ENCODE measurements at places on chromosomes 4 and X.

DNA sequence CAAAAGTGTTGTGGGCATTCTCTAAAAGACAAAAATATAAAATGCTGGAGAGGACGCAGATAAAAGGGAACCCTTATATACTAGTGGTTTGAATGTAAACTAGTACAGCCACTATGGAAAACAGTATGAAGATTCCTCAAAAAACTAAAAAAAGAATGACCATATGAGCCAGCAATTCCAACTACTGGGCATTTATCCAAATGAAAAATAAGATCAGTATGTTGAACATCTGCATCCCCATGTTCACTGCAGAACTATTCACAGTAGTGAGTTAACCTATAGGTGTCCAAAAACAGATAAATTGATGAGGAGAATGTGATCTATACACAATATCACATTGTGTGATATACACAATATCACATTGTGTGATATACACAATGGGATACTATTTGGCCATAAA, 1615.3 kb downstream of the PCDH18 start:
- no peak for DNase-seq

DNA sequence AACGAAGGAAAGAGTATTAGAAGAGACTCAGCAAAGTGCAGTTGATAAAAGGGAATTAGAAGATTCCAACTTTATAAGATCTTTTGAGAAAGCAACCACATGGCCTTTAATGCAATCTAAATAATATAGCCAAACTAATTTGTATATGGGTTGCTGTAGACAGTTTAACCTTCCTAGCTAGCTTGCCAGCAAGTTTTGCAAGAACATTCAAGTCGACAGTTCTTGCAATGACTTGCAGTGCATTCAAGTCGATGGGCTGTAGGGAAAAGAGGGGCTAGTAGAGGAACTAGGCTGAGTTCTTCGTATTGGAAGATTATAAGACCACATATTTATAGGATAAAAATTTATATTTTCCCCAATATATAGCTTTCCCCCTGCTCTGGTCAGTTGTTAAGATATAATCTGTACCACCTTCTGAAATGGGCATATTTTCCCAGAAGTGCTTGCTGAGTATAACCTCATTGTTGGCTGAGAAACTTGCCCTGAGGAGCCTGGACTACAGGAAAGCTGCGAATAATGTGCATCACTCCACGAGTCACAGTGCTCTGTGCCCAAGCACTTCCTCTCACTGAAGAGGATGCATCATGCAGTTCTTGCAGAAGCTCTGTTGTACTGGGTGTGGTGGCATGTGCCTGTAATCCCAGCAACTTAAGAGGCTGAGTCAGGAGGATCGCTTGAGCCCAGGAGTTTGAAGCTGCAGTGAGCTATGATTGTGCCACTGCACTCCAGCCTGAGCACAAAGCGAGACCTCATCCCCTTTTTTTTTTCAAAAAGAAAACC, 56.7 kb downstream of the DOCK11 start:
- no peak for DNase-seq

DNA sequence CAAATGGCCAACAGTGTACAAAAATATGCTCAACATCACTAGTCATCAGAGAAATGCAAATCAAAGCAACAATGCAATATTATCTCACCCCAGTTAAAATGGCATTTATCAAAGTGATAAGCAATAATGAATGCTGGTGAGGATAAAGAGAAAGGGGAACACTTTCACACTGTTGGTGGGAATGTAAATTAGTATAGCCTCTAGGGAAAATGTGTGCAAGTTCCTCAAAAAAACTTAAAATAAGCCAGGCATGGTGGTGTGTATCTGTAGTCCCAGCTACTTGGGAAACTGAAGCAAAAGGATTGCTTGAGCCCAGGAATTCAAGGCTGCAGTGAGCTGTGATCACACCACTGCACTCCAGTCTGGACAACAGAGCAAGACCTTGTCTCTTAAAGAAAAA, 572.1 kb downstream of the NLGN4X start:
- DNase-seq = no peak

GRCh38 chr4:138592796-138593195, 350.6 kb upstream of the SLC7A11 start:
- no peak for DNase-seq

DNA sequence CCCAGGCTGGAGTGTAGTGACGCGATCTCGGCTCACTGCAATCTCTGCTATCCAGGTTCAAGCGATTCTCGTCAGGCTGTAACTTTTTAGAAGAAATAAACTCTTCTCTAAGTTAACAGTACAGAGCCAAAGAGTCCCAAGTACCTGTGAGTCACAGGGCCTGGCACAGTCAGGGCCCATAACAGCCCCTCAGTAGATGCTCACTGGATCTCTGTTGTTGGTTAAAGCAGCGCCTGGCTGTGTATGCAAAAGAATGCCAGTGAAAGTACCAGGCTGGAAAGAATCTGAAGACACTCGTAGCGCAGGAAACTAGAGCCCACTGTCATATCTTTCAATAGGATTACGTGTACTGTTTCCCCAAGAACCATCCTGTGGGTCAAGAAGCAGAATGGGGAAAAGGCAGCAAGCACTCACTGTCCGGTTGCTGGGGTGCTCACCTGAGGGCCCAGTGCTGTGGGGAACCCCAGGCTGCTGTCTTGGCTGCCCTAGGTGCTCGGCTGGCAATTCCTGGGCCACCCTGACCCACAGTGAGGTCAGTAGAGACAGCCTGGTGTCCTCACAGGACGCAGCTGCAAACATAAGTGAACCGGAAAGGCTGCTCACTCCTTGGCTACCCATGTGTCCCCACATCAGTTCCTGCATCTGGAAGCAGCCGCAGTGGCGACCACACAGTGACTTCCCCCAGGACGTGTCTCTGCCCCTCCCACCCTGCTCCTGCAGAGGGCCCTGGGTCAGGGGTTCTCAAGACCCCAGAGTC, 3.1 kb upstream of the SLBP start:
- no peak for DNase-seq

DNA sequence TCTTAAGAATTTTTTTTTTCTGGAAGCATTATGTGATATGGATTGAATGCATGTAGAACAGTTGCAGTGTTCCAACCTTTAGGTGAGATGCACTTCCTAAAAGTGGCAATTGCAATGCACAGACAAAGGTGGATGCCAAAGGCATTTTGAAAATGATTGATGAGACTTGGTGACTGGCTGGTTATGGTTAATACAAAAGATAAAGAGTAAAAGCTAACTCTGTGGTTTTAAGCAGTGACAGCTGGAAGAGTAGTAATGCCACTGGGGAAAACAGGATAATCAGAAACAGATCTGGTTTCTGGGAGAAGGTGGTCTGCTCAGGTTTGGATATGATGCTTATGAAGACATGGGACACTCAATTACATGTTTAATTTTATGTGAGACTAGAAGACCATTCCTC, 345.6 kb downstream of the RPA4 start:
- DNase-seq = no peak

GRCh38 chrX:288561-288991, 7.4 kb downstream of the PLCXD1 start:
- DNase-seq = no peak

DNA sequence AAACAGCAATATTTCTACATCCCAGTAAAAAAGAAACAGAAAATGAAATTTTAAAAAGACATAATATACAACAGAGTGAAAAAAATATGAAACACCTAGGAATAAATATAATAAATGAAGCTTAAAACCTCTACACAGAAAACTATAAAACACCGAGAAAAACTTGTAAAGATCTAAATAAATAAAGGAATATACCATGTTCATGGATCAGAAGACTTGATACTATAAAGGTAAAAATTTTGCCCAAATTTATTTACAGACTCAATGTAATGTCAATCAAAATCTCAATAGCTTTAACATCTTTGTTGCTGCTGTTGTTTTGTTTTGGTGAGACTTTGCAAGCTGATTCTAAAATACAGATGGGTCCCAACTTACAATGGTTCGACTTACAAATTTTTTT, 5.7 kb downstream of the TBC1D9 start:
- no peak for DNase-seq

GRCh38 chrX:100654261-100654660, 10.3 kb downstream of the SRPX2 start:
- DNase-seq = no peak

DNA sequence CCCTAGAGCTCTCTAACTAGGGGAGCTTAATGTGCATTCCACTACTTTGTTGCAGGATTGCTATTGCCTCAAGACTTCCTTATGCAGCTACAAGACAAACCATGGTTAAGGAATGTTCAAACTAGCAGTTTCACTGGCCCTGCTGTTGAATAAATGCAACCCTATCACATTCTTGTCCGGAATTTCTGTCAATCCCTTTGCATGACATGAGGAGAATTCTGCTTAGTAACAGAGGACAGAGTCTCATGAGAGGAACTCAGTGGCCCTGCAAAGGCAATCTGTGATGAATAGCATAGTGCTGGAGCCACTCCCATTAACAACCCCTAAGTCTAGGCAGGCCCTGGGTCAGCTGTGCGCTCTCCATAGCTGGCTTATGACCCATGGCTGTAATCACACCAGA, 30.7 kb upstream of the SGMS2 start:
- DNase-seq = no peak

DNA sequence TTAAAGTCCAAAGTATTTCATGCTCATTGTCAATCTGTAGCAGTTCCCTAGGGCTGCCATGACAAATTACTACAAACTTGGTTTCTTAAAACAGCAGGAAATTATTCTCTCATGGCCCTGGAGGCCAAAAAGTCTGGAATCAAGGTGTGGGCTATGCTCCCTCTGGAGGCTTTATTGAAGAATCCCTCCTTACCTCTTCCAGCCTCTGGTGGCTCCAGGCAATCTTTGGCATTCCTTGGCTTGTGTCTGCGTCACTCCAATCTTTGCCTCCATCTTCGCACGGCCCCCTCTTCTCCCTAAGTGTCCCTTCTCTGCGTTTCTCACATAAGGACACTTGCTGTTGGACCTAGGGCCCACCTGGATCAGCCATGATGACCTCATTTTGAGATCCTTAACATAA, 170.4 kb downstream of the SMIM20 start:
- no peak for DNase-seq

GRCh38 chr4:111499291-111499690, 646.0 kb upstream of the FAM241A start:
- DNase-seq = no peak

GRCh38 chrX:44451056-44451455, 91.6 kb downstream of the FUNDC1 start:
- no peak for DNase-seq

GRCh38 chr4:68272860-68273259, 27.4 kb upstream of the TMPRSS11B start:
- DNase-seq = no peak

DNA sequence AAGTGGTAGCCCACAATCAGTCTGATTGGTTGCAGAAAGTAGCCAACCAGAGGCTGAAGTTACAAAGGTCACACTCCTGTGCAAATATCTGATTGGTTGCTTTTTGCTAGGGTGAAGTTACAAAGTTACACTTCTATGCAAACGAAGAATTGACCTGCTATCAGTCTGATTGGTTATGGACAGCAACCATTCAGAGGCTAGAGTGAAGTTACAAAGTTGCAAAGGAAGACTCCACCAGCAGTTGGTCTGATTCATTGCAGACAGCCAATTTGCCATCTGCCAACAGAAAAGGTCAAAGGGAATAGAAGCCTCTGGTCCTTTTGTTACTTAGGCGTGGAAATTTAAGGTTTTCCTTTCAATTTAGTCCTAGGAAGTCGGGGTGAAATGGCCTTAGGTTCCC, 377.7 kb downstream of the PRDM5 start:
- no peak for DNase-seq

- no peak for DNase-seq
Measured at GRCh38 chr4:159735281-159736207, 632.7 kb downstream of the RAPGEF2 start.

DNA sequence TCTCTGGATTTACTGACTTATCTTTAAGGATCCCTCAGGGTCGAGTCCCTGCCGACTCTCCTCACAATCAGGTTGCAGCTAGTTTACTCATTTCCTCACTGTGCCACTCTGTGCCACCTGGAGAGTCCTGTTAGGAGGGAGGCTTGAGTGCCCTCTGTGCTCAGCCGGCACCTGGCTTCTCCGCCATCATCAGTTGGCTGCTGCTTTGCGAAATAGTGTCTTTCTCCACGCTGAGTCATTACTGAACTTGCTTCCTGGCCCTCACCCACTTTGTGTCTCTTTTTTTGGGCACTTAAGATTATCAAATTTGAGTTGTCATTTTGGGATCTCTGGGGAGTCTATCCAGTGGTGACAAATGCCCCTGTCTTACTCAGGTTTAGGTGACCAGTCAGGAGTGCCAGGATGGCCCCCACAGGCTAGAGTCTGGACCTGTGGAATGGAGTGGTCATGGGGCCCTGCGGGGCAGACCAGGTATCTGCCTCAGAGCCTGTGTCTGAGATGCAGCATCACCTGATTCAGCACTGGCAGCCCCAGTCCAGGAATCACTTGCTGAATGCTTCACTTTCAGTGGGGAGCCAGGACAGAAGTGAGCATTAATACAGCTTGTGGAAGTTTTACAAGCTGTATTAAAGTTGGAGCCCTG, 37.7 kb downstream of the JADE1 start:
- no peak for DNase-seq

GRCh38 chrX:21966866-21967265, 26.4 kb downstream of the SMS start:
- DNase-seq = no peak

DNA sequence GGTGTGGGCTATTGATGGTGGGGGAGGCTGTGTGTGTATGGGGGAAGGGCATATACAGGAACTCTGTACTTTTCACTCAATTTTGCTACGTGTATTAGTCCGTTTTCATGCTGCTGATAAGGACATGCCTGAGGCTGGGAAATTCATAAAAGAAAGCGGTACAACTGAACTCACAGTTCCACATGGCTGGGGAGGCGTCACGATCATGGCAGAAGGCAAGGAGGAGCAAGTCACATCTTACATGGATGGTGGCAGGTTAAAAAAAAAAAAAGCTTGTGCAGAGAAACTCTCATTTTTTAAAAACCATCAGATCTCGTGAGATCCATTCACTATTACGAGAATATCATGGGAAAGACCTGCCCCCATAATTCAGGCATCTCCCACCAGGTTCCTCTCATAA, 152.3 kb downstream of the NEK1 start:
- no peak for DNase-seq

- DNase-seq = no peak
Measured at GRCh38 chr4:45063696-45064095, 337.3 kb upstream of the GNPDA2 start.

DNA sequence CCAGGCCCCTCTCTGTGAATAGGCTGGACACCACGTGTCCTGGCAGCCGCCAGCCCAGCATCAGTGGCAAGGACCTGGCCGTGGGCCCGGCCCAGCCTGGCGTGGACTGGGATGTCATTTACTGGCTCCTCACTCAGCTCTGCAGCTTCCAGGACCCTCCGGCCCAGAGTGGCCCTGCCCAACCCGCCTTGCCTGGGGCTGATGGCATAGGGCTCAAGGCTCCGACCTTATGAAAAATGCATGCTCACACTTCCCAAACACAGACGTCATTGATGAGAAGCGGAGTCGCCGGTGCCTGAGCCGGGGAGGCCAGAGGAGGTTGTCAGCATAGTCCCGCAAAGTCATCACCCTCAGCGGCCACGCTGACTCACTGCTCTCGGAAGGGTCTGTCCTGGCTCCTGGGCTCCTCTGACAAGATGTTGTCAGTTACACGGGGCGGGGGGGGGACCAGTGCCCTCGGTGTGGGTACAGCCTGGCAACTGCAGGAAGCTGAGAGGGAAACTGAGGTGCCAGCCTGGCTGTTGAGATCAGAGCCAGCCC, 14.3 kb downstream of the CFAP99 start:
- DNase-seq = no peak

All from uterus (tissue), 4 donors.